ENCODE measurements at places on chromosomes 7 and 10.
A peak's percentile ranks its signal among the peaks of the same experiment; 100 is the strongest.

GRCh38 chr7:16460789-16461493, 4.6 kb downstream of the SOSTDC1 start:
- no peak for DNase-seq

- DNase-seq, result no peak
Observed at GRCh38 chr10:389261-389790, 254.1 kb downstream of the ZMYND11 start.

- no peak for DNase-seq
Observed at GRCh38 chr10:51314481-51314880, 240.2 kb downstream of the PRKG1 start.

DNA sequence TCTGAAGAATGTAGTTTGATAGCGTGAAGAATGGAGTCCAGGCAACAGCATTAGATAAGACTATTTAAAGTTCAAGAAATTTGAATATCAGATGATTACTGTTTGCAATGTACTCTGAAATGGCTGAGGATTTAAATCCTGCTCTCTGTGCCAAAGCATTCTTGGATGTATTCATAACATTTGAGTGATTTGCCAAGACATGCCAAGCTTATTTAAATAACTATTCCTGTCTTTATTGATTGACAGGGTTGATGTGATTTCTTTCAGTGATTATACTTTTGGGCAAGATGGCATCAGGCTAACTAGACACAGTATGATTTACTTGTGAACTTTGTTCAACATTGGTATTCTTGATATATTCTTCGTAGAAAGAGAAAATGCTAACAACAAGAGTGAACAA, 168.7 kb downstream of the GNAI1 start:
- DNase-seq, result no peak

- DNase-seq, result no peak
Observed at GRCh38 chr7:95321720-95322119, 2.6 kb downstream of the PON1 start.

- no peak for DNase-seq
Observed at GRCh38 chr7:27183682-27184336, 1.2 kb downstream of the HOXA11 start.

- no peak for DNase-seq
Observed at GRCh38 chr10:117398029-117398428, 22.8 kb upstream of the PDZD8 start.

GRCh38 chr7:20030915-20031362, 186.2 kb downstream of the MACC1 start:
- no peak for DNase-seq

DNA sequence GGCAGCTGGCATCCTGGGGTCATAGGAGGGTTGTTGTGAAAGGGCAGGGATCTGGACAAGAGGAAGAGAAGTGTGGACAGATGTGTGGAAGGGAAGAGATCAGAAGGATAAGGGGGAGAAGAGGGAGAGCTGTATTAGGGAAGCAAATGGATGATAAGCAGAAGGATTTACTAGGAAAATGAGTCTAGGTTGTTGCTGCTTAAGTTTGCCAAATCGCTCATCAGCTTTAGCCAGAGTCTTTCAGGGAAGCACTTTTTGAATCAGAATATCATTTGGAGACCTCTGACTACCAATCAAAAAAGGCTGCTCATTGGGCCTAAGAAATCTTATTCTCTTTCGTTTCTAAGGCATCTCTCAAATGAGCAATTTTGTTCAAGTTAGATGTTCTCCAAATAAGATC, 2.6 kb upstream of the CSGALNACT2 start:
- DNase-seq, result no peak

DNA sequence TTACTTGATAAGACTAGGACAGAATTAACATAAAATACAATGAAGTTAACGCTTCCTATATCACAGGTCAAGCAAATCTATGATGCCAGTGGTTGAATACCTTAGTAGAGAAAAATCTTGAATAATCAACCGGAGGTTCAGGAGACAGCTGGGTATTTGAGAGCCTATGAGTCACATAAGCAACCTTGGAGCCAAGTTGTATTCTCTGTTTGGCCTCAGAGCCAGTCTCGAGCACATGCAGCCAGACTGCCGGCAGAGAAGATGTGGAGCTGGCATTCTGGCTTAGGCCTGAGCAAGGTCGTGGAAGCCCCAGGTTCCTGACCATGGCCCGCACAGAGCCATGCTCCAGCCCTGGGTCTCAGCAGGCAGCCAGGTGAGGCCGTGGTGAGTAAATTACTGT, 90.3 kb downstream of the FAM204A start:
- no peak for DNase-seq

DNA sequence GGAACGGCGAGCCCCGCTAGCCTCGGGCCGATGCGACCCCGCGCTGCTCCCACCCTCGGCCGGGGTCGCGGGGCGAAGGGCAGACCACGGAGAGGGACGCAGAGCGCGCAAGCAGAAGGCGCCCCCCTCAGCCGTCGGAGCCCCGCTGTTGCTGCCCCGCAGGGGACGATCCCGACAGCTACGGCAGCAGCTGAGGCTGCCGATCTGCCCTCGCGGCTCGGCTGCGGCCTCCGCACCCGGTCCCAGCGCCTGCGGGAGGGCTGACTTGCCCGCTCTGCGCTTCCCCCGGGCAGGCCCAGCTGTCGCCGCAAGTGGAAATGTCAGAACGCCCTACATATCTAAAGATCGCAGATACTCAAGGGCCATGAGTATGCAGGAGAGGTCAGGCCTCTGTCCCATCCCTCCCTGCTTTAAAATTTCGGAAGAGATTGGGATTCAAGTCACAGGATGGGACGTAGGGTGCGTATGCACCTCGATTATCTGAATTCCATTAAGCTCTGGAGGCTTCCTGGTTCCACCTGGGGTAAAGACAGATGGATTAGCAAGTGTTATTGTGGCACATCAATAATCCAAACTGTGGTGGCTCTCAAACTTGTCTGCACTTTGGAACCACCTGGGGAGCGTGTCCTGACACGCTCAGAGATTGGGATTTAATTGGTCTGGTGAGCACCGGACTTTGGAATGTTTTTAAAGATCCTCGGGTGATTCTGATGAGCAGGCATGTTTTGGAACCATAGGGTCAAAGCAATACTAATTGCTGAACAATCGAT, at the start of gene CRPPA:
Gene CRPPA, minus strand, starts transcription at position 206 of the 770 bp plus-strand sequence. CDS start 216 bp downstream, outside the sequence.
- DNase-seq, result peak; percentile 22

- no peak for DNase-seq
Observed at GRCh38 chr10:30006410-30006809, 53.0 kb downstream of the JCAD start.

DNA sequence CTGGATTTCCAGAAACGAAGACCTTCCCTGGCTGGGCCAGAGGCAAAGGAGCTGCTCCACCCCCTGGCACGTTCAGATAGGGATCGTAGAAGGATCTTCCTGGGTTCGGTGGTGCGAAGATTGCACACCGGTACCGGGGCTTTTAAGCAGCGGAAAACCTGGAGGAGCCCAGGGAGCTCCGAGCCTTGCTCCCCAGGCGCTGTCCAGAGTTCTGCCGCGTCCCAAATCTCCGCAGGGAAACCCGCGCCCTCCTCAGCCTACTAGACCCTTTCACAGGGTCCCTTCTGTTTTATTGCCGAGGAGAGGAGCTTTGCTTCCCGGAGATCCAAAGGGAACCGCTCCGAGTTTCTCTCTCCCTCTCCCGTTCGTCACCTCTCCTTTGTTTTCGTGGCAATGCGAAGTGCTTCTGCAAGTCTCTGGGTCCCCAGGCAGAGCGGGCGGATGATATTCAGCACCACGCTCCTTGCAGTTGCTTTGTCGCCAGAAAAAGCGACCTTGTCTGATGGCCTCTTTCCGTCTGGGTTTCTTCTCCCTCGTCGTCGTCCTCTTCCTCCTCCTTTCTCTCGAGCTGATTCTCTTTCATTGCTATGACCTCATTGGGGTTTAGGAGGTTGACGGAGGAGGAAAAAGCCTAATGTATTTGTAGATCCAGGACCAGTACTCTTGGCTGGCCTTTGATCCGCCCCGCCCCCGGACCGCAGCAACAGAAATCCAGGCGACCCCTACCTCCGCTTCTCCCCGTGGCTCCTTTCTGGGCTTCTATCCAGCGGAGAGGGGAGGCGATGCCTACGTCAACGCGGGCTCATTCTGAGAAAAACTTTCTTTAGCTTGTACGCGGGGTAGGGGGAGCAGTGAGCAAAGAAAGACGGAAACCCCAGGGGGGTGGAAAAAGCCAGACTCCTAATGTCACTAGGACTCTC, at the start of gene TMEM196:
Gene TMEM196, minus strand, starts transcription at position 777 of the 920 bp plus-strand sequence. CDS start 921 bp downstream, outside the sequence.
- peak; percentile 78 for DNase-seq
